ENCODE measurements at places on chromosomes 12 and 14.
A peak's percentile ranks its signal among the peaks of the same experiment; 100 is the strongest.

- DNase-seq = no peak
These were observed 61.6 kb downstream of the PPP2R5C start for GRCh38 chr14:101823066-101823465.

- DNase-seq = peak; percentile 18
These were observed 28.6 kb downstream of the PYM1 start for GRCh38 chr12:55899082-55899481.

GRCh38 chr14:103001226-103001625, 56.1 kb downstream of the CDC42BPB start:
- no peak for DNase-seq

DNA sequence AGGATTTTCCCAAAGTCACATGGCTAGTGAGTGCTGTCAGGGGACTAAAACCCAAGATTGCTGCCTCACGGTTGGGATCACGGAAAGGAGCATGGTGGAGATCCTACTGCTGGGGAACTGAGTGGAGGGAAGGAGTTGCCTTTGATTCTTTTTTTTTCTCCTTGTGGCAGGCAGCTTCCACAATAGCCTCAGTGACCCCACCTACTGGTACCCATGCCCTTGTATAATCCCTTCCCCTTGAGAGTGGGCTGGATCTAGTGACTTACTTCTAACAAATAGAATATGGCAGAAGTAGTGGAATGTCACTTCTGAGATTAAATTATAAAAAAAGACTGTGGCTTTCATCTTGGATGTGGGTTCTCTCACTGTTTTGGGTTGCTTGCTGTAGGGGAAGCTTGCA, 135.7 kb downstream of the DICER1 start:
- DNase-seq = no peak

GRCh38 chr12:51265024-51265423, 5.2 kb downstream of the SMAGP start:
- no peak for DNase-seq

GRCh38 chr14:55794655-55795595, 214.9 kb downstream of the KTN1 start:
- no peak for DNase-seq

DNA sequence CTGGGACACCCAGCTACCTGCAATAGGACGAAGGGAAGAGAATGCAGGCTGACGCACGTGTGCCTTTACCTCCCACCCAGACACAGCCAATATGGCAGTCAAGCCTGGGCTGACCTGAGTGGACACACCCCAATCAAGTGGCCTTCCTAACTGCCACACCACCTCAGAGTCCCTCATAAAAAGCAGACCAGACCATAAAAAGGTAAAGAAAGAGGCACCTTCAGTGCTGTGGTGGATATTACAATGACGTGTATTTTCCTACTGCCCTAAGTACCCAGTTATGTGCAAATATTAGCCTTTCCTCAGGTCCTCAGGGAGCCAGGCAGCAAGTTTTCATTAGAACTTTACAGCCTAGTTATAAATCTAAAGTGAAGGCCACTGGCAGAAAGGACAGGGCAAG, 75.8 kb downstream of the KCNK10 start:
- DNase-seq = no peak

DNA sequence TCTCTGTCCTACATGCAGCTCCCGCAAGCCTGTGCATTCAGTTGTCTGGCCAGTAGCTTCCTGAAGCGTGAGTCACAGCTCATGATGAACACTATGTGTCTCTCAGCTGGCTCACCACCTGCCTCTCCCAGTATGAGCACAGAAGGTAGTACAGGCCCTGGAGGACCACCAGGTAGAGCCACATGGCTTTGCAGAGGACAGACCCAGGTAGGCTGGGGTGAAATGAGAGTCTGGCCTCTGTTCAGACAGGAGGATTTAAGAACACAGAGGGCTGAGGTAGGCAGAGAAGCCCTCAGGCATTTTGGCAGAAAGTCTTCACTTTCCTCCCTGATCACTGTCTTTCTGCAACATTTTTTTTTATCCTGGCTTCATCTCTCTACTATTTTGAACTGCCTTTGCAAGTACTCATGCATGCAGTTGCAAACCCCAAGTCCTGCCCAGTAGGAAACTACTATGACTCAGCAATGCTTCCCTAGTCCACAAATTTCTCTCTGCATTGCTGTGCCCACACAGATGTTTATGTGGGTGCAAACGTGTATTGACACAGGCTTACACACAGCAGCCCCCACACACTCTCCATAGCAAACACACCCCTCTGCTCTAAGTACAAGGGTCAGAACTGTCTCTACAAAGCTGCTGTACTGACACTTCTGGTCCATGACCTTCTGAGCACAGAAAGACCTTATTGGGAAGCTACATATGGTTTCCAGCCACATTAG, 7.2 kb upstream of the SDR9C7 start:
- DNase-seq = peak; percentile 80

GRCh38 chr12:64760808-64761573, 1.8 kb upstream of the GNS start:
- DNase-seq = peak; percentile 60

DNA sequence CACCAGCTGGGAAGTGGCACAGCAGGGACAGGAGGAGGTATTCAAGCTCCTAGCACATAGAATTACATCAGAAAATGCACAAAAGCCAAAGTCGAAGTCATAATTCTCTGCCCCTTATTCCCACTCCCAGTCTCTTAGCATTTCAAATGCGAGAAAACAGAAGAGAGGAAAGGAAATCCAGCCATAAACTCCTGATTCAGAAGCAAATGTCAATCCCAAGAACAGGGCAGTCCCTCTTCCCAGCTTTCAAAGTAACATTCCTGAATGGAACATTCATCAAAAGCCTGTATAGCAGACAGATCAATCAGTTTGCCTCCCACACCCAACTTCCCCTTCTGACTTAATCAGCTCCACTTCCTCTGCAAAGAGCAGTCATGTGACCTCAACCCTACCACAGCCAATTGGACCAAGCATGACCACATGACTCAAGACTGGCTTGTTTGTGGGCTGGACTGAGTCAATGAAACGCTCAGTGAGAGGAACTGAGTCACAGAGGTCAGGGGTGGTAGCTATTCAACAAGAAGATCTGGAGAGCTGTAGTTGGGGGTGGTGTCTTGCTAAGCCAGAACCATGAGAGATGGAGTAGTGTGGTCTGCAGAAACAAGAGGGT, 41.4 kb upstream of the TUNAR start:
- peak; percentile 4 for DNase-seq

GRCh38 chr12:110677982-110678381, 10.9 kb downstream of the HVCN1 start:
- no peak for DNase-seq

DNA sequence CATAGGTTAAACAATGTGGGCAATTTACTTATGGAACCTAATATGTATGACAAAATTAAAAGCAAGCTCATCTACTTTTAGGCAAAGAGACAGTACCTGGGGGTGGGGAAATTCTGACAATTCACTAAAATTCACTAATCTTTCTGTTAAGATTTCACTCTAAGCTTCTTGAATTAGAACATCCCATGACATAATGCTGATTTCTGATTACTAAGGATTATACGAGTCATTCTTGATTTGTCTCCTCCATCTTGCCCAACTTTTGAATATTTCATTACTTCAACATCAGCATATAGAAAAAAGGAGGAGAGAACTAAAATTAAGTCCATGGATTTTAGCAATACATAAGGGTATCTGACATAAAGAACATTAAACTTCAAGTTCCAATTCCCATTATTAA, 2.4 kb downstream of the CEP83 start:
- DNase-seq = no peak

GRCh38 chr14:76773956-76774820, 12.9 kb downstream of the VASH1 start:
- DNase-seq = no peak

DNA sequence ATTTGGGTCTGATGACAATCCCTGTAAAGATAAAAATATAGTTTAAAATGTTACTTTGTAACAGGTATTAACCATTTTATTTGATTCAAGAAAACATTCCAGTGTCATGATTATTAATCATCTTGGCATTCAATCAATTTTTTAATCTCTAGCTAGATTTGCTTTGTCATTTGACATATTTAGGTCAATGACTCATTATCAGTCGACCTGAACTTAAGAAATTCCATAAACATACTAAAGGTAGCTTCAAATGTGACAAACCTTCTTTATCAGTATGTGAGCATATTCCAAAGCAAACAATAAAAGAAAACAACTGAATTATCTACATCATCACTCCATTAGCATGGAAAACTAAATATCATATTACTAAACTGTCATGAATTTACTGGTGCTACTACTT, 50.8 kb upstream of the CDKL1 start:
- DNase-seq = no peak

DNA sequence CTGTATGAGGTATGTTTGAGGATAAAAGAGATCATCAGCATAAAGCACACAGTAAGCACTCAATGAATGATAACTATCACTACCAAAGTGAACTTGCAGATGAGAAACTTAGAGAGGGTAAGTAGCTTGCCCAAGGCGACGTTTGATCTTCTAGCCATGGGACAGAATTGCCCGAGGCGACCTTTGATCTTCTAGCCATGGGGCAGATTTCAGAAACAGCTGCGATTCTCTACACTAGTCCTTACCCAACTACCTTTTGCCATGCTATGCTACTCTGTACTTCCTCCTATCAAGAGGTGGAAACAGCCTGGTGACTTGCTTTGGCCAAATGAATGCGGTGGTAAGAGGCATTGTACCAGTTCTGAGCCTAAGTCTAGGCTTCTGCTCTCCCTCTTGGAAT, 23.7 kb upstream of the NT5DC3 start:
- no peak for DNase-seq

DNA sequence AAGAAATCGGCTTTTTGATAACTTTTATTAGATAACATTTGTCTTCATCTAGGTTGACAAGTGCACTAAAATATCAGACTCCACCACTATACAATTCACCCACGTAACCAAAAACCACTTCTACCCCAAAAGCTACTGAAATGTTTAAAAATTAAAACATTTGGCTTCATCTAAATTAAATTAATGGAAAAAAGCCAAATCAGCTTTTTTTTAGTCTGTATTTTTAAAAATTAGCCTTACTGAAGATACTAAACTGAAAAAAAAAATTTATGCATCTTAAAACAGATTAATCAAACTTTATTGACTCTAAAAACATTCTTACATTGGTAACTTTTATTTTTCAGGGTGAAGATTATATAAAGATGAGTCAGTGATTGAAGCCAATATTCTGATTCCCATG, 30.0 kb downstream of the CREBL2 start:
- DNase-seq = no peak

GRCh38 chr12:63056649-63057048, 94.4 kb downstream of the AVPR1A start:
- DNase-seq = no peak

GRCh38 chr12:113154351-113154973, 4.9 kb downstream of the CFAP73 start:
- peak; percentile 62 for DNase-seq

GRCh38 chr14:105476097-105476830, 1.6 kb downstream of the CRIP2 start:
- peak; percentile 27 for DNase-seq

GRCh38 chr12:94401326-94401725, 58.3 kb downstream of the CEP83 start:
- DNase-seq = no peak

GRCh38 chr12:83859021-83859420, 1053.6 kb downstream of the SLC6A15 start:
- DNase-seq = no peak

GRCh38 chr12:71755146-71755892, 656 bp downstream of the RAB21 start:
- DNase-seq = peak; percentile 66

DNA sequence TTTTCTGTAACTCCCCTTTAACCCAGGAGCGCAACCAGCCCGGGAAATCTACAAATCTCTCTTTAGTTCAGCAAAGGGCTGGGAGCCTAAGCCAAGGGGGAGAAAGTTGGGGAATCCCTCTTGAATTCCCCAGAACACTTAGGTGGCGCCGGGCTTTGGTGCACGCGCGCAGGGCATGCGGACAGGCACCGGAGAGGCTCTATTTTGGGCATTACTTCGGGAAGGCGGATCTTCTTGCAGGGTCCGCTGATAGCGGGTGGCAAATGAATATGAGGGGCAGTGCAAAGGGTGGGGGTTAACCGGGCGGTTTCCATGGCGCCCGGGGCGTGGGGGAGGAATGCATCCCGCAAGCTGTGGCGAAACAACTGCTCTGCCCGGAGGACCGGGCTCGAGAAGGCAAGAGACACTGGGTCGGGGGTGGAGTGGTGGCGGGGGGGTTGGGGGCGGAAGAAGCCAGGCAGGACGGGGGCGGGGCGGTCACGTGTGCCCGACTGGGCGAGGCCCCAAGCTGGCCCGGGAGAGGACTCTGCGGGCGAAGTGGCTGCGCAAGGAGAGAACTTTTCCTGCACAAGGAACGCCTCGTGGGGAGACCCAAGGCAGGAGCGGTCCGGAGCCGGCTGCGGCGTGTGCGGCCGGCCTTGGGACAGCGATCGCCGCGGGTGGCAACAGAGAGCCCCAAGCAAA, at the start of gene FLVCR2:
Gene FLVCR2, plus strand, starts transcription at position 519 of the 684 bp plus-strand sequence. CDS start 353 bp downstream, outside the sequence.
- DNase-seq = peak; percentile 76

DNA sequence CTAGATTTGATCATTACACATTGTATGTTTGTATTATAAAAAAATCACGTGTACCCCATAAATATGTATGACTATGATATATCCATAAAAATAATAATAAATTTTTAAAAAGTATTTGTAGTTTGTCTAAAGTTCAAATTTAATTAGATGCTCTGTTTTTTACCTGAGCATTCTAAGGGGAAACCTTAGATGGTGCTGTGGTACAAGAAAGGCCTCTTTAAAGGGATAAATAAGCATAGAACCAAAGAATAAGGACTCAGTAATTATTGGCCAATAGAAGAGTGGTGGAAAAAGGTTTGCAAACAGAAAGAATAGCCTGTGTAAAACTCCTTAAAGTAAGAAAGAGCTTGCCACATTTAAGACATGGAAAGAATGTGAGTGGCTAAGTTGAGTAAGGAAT, 580.1 kb upstream of the SEL1L start:
- DNase-seq = no peak

DNA sequence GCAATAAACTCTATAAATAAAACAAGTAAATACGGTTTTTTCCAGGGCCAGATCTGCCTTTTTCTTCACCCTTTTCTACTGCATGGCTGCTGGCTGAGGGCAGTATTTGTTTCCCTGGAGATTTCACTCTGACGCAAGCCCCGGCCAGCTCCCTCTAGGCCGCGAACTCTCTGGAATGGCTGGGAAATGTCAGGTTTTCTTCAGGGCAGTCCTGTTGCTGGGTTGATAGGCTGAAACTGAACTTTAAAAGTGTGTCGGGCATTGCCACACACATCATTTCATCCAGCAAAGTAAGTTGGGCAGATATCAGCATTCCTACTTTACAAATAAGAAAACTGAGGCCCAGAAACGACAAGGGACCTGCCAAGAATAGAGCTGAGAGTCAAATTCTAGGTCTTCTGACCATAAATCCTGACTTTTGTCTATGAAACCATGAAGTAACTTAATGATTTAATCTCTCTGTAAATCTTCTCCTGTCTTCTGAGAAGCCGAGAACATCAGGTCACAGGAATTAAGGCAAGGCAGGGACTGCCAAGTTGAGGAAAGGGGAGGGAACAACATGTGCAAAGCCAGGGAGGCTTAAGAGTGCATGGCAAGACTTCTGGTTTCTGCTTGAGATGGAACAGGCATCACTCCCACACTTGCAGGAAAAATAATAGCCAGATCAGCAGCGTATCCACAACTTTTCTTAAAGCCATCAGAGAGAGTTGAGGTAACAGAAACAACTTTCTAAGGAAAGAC, 205.0 kb upstream of the CCDC196 start:
- DNase-seq = no peak

Data from hematopoietic multipotent progenitor cell treated with erythropoietin and hydrocortisone succinate and interleukin-3 and kit ligand, for 4 days (in vitro differentiated cells).